ENCODE measurements at places on chromosomes 13 and 19. TPM values are rescaled to one million over a fixed set of nuclear protein-coding genes. Genes with fewer than 3 reads are reported as not detected.

DNA sequence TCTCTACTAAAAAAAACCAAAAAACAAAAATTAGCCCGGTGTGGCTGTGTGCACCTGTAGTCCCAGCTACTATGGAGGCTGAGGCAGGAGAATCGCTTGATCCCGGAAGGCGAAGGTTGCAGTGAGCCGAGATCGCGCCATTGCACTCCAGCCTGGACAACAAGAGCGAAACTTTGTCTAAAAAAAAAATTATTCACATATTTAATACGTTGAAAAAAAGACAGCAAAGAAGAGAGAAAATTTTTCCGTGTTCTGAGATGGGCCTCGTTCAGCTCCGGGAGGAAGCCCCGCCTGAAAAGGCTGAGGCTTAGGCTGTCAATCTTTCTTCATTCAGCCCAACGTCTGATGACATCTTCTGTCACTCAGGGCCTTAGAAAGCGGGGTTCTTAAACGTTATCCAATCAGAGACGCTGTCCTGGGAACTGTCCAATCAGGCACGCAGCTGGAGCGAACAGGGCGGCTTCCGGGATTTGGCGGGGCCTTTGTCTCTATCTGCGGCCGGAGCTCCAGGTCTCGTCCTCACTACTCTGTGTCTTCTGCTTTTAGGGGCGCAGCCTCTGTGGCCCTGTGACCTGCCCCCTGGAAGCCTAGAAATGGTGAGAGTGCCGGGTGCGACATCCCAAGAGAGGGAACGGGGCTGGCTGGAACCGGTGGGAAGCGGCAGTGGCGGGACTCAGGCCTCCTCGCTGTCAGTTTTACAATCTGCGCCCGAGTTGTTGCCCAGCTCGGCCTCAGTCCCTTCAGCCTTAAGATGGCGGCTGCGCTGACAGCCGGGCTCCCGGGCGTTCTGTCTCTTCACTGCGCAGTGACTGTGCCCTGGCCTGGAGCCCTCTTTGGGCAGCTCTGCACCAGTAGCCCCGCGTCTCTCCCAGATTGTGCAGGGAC lies at the start of gene ZNF726:
Gene ZNF726, plus strand, starts transcription at position 485 of the 885 bp plus-strand sequence. Its CDS starts 109 bp downstream, at position 594.
- DNase-seq: peak; percentile 95

- no peak for DNase-seq
Measured at GRCh38 chr19:21638776-21639175, 128.6 kb downstream of the ZNF100 start.

SPART gene
- polyA plus RNA-seq: 38.9 TPM

DNA sequence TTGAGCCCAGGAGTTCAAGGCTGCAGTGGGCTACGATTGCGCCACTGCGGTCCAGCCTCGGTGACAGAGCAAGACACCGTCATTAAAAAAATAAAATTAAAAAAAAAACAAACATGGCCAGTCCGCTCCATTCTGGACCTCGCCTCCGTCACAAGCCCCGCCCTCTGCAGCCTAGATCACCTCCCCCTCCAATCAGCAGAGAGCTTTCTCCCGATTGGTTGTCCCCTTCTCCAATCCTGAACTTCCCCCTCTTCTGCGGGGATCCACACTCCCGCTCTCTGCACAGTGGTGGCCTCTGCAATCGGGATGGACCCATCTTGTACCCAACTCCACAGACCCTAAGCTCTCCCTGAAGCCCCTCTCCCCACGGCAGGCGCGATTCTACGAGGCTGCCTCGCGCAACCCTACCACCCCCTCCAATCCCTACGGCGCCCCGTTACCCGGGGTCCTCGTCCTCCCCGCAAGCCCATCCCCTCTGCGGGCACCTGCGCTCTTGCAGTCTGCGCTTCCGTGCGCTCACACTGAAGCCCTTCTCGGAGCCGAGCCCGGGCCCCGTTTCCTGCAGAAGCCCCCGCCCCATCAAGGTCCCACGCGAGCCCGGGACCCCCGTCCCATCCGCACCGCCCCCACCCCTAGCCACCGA lies 540 bp downstream of the TMEM160 start:
- peak; percentile 85 for DNase-seq

DNA sequence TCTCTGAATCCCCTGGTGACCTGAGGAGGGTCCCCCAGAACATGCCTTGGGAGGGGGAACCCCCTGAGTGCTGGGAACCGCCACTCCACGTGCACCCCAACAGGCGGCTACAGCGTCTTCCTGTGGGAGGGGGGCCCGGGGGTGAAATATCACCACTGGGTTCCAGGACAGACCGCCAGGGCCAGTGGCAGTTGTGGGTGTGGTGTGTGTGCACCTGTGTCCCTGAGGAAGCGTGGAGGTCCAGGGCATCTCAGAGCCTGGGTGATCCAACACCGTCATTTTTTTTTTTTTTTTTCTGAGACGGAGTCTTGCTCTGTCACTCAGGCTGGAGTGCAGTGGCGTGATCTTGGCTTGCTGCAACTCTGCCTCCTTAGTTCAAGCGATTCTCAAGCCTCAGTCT lies 4.2 kb downstream of the ADGRE5 start:
- no peak for DNase-seq

HNRNPM gene
- 243 TPM for polyA plus RNA-seq

DNA sequence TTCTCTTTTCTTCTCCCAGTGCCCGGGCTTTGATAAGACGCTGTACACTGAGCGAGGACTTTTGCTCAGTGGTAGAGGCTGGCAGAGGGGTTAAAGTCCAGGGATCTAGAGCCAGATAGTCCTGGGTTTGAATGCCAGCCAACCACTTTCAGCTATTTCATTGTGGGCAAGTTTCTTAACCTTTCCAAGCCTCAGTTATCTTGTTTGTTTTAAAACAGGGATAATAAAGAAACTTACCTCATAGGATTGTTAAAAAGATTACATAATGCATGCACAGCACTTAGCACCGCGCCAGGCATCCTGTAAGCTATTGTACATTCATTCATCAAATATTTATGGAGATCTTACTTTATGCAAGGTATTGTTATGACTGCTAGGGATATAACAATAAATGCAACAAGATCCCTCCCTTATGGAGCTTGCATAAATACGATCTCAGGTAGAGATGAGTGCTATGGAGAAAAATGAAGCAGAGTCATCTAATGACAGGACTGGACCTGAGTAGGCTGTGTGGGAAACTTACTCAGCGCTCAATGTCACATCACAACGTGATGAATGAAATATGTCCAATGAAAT lies 70.8 kb downstream of the LNX2 start:
- no peak for DNase-seq

DNA sequence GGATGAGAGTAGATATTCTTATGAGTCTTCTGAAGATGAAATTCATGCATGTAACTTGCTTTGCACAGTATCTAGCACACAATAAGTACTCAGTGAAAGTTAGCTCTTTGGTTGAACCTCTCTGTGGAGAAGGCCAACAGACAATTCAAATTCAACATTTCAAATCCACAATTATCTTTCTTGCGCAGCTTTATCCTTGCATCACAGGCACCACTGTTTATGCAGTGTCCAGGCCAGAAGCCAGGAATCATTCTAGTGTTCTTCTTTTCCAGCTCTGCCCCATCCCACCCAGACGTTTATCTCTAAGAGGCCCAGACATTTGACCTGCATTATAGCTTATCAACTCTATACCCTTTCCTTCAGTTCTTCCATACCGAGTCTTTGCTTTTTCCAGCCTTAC lies 254.7 kb upstream of the OBI1 start:
- DNase-seq: peak; percentile 5

DNA sequence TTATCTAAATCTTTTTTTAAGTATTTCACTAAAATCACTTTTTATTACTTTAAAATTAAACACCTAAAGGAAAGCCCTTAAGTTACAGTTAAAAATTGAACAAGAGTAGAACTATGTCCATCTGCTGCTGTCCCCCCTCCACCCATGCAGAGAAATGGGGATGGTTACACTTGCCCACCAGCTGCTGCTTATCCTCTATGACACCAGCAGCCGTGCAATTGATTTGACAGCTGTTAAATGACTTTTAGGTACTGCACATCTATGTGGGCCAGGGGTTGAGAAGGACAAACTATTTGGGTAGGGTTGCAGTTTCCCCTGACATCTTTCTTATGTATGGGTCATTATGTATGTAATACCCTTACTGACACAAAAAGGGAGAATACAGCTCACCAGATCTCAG lies 77.2 kb downstream of the TBC1D4 start:
- DNase-seq: no peak

IRGQ gene
- 3.8 TPM for polyA plus RNA-seq

DIRAS1 gene
- polyA plus RNA-seq: 0.73 TPM

ZNF546 gene
- polyA plus RNA-seq: 1.1 TPM

DNA sequence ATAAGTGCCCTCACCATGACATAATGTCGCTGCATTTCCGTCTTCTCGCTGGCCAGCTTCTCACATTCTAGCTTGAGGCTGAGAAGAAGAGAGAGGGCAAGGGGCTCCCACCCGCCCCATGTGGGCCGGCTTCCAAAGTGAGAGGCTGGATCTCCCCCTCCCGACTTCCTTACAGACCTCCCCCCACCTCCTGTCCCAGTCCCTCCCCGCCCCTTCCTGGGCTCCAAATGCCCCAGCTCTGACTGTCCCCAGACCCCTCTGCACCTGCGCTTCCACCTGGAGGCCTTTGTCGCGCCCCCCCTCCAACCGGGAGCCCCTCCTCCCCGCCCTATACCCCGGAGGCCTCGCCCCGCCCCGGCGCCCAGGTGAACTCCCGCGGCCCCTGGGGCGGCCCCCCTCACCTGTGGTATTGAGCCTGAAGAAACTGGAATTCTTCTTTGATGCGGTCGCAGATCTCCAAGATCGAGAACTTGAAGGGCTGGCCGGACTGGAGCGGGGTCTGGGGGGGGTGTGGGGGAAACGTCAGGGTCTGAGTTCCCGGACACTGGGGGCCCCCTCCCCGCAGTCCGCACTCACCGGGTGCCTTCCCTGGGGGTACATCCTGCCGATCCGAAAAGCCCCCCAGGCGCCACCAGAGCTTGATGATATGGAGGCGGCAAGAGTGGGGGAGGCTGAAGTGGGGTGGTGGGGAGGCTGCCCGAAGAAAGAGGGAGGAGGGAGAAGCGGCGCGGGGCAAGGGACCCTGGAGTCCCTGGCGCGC lies 595 bp downstream of the TLE2 start:
- DNase-seq: peak; percentile 80

CAMSAP3 gene
- polyA plus RNA-seq: 20.0 TPM

DNA sequence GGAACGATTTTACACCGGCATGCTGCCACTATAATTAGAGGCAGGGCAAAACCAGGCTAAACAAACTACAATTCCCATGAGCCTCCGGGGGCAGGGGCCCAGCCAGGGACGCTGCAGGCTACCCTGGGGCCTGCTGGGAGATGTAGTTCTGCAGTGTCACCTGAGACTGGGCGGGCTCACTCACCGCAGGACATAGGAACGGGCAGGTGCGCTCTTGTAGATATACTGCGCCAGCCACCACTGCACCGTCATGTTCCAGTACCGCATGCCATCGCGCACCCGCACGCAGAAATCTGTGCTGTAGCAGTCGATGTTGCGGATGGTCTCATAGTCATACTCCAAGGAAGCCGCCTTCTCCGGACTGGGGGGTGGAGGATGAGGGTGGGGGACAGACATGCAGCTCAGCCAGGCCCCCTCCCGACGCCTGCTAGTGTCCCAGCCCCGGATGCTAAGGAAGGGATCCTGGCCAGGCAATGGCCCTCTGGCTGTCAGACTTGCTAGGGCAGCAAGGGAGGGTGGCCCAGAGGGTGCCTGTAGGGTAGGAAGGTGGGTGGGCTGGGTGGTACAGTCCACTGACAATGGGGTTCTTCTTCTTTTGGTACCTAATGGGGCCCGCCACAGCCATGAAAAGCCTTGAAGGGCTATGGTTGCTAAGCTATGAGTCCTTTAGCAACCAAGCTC lies 5.8 kb upstream of the TMC4 start:
- no peak for DNase-seq

- DNase-seq: peak; percentile 21
Measured at GRCh38 chr19:49387936-49388372, at the start of gene KASH5. Gene KASH5 (plus strand): TSS chr19:49388249. CDS start chr19:49390884, 2,635 bp downstream.

DNA sequence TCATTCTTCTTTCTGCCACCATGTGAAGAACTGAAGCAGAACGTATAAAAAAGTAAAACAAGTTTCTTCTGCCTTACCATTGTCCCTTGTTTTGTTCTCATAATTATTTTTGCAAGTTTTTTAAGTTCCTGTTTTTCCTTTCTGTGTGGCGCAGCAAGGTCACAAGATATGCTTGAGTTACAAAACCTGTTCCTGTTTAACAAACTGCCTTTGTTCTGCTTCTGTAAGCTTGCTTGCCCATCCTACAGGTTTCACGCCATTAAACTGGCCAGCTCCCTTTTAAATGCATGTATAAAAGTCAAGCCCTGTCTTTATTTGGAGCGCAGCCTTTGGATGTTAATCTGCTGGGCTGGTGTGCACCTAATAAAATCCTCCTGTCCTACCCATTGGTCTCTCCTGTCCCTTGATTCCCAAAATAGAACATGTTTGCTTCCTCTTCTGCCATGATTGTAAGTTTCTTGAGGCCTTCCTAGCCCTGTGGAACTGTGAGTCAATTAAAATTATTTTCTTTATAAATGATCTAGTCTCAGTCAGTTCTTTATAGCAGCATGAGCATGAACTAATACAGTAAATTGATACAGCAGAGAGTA lies 1115.4 kb downstream of the SLITRK1 start:
- no peak for DNase-seq

DNA sequence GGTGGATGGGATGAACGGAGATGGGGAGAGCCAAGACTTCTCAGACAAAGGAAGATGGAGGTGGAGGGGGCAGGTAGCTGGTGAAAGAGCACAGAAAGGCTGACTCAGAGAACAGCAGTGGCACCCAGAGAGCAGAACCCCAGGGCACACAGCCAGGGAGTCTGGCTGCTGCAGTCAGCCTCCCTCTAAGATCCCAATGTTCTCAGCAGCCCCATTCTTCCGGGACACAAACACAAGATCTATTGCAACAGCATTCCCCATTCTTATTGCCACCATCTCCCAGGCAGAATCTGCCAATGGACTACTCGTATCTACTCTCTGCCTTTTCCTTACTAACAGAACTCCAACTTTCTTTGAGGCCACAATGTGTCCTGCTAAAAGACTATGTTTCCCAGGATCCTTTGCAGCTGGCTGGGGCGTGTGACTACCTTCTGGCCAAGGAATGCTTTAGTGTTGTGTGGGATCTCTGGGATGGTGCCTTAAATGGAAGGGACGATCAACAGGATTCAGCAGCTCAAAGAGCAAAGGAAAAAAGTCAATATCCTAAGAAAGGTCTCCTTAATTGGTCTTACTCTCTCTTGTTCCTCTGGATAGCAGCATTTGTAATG lies 7.5 kb downstream of the THAP8 start:
- DNase-seq: no peak

DNA sequence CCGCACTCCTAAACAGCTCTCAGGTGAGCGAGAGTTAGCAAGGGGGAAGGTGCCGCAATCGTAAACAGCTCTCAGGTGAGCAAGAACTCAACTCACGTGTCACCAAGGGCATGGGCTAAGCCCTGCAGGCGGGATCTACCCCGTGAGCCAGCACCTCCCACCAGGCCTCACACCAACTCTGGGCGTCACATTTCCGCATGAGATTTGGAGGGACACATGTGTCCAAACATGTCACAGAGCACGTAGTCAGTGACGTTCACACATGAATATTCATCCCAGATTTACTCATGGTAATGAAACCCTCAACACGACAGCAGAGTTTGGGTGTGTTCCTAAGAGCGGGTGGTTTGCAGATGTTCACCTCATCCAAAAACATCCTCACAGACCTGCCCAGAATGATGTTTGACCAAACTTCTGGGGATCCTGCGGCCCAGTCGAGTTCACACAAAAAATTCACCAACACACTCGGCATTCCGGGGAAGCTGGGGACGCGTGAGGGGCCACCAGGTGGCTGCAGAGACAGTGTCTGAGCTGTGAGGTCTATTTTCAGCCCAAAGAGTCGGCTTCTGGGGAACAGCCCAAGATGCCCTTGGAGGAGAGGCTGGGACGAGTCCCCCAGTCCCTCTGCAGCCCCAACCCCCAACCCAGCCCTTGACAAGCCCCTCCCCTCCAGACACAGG lies 19.6 kb downstream of the C2CD4C start:
- DNase-seq: no peak

- peak; percentile 17 for DNase-seq
Measured at GRCh38 chr13:77056382-77056781, 29.4 kb upstream of the FBXL3 start.

All from lung (tissue), 17 donors.